Stimulated activated CD4-positive, alpha-beta T cell treated with anti-CD3 and anti-CD28 coated beads, Interleukin-1b, Interleukin-23, amount 100 ng/mL, for 48 hours (primary cell): ENCODE measurements at places on chromosomes 12 and 14.
A peak's percentile ranks its signal among the peaks of the same experiment; 100 is the strongest.

- DNase-seq = no peak
Measured at GRCh38 chr14:96442355-96442754, 50.4 kb downstream of the AK7 start.

- no peak for DNase-seq
Measured at GRCh38 chr12:95126736-95127135, 53.3 kb upstream of the NR2C1 start.

DNA sequence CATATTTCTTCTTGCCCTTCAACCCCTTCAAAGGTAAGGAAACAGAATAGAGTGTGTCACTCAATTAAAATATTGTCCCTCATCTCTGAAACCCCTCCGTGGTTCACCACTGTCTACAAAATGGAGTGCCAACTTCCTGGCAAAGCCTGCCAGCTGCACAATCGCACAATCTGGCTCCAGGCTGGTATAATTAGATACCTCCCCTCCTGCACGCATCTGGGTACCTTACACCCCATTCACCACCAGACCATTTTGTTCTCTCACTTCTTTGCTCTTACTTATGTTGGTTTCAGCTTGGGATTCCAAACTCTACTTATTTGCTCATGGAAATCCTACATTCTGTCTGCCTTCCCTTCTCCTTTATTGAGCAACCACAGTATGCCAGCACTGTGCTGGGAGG lies 314.9 kb downstream of the NUAK1 start:
- DNase-seq = no peak

DNA sequence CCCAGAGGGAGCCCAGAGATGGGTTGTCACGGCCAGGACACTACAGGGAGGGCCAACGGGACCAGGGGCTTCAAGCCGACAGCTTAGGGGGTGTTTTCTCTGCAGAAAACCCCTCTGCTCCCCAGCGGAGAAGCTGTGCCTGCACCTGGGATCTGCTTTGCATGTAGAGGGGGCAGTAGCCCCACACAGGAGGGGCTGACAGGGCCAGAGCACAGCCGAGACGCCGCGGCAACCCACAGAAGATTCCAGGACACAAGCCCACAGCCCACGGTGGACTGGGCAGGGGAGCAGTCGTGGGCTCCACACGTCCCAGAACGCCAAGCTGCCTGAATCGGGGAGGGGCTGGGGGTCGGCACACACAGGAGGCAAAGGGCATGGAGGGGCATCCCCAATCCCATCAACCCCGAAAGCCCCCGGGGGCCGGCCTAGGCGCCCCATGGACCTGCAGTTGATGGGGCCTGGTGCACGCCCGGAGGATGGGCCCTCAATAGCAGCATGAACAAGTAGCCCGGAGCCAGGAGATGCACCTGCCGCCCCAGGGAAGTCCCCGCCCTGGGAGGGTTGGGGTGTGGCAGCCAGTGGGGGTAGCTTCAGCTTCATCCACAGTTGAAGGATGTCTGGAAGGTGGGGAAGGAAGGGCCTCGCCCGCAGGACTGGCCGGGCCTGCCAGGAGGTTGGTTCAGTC lies 30.5 kb upstream of the TMEM179 start:
- DNase-seq = no peak

DNA sequence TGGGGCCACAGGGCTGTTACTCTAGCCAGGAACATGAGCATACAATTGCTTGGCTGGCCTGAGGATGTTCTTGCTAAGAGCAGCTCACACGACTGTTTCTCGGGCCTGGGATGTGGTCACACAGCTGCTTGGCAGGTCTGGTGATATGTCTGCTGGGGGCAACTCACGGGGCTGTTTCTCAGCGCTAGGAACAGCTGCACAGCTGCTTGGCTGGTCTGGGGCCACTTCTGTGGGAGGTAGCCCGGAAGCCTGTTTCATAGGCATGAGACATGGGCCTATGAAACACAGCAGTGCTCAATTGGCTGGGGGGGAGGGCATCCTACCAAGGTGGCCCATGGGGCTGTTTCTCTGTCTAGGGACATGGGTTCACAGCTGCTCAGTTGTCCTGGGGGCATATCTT lies 73.4 kb upstream of the DDHD1 start:
- DNase-seq = no peak

GRCh38 chr12:72982356-72982755 lies 710.2 kb downstream of the TRHDE start:
- no peak for DNase-seq

- DNase-seq = no peak
Measured at GRCh38 chr14:105123064-105123665, 45.4 kb downstream of the JAG2 start.

GRCh38 chr12:105575235-105575634 lies 244.7 kb downstream of the C12orf75 start:
- no peak for DNase-seq

GRCh38 chr14:21652209-21652808 lies 1.3 kb upstream of the OR4E2 start:
- DNase-seq = no peak

DNA sequence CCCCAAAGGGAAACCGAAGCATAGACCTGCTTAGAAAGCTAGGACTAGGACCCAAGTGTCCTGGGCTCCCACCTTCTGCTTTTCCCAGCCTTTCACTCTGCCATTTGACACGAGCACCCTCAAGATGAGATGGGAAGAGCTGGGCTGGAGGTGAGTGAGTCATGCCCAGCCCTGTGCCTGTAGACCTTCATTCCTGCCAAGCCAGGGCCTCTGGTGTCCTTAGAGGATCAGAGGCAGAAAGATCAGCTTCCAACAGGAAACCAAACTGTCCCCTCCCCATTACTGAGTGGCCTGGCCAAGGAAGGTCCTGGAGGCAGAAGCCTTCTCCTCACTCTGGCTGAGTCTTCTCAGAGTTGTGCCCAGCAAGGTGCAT lies 3.5 kb downstream of the TMEM63C start:
- DNase-seq = no peak

DNA sequence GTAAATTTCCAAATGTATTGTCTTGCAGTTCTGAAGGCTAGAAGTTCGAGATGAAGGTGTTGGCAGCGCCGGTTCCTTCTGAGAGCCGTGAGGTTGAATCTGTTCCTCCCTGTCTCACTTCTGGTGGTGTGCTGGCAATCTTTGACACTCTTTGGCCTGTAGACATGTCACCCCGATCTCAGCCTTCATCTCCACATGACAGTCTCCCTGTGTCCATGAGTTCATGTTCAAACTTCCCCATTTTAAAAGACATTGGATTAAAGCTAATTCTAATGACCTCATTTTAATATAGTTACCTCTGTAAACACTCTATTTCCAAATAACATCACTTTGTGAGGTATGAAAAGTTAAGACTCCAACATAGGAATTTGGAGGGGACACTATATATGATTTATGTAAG lies 4.1 kb upstream of the RBM19 start:
- DNase-seq = no peak

- no peak for DNase-seq
Measured at GRCh38 chr12:5562581-5562980, 130.7 kb downstream of the NTF3 start.

DNA sequence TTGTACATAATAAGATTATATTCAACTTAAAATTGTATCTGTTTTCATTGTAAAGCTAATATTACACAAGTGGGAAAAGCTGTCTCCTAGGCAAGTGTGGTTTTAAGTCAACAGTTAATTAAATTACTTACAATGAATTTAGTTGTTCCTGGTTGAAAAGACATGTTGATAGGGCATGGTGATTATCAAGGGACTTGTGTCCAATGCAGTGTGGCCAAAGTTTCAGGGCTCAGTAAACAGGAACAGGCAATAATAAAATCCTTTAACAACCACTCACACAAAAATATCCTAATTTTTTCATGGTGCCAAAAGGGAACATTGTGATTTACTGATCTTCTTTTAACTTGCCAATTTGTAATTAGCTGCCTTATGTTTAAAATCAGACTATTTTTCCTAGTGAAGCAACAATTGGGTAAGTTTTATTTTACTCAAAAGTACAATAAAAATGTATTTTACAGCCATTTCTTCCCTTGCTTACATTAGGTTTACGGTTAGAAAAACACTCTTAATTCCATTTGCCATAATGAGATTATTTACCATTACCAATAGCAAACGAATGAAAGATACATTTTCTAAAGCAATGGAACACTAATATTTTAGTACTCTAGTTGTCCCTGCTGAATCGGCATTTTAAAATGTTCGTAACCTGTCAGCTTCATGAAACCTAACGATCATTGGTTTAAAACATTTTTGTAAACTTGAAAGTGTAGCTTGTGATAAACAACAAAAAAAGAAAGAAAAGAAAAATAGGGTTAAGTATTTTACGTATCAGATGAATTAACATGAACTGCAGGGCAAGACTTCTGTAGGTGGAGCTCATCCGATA lies 1.8 kb upstream of the WNK1 start:
- no peak for DNase-seq

GRCh38 chr14:32417956-32418552 lies 89.0 kb downstream of the AKAP6 start:
- DNase-seq = no peak

DNA sequence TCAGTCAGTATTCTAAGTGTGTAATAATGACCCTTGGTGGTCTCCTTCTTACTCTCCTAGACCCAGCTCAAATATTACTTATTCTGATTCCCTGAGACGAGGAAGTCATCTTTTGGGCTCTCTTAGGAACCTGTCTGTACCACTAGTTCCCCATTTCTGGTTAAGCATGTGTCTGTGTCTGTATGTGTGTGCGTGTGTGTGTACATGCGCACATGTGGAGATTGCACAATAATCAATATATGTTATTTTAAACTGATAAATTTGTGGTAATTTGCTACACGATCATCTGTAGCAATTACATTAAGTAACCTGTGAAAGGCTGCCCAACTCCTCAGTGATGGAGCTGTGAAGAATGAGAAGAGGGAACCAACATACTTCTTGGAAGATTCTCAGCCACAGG lies 132.2 kb downstream of the ASCL4 start:
- no peak for DNase-seq

DNA sequence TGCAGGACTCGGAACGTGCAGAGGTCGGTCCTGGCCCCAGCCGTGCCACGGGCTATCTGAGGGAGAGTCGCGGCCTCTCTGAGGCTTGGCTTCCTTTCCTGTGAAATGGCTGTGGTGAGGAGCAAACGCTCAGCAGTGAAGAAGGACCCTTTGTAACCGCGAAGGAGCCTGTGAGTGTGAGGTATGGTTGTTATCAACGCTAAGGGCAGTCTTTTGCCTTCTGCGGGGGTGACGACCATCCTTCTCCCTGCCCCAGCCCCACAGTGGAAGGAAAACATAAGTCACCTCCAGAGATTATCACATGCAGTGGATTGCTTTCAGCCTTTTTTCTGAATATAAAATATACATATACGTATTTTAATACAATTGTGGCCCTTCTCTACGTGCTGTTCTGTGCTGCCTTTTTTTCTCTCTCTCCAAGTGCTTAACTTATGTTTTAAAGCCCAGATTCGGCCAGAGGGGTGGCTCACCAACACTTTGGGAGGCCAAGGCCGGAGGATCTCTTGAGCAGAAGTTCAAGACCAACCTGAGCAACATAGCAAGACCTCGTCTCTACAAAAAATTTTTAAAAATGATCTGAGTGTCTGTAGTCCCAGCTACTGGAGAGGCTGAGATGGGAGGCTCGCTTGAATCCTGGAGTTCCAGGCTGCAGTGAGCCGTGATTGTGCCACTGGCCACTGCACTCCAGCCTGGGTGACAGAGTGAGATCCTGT lies 17.4 kb downstream of the TAMALIN start:
- DNase-seq = no peak

GRCh38 chr14:101827286-101827685 lies 65.8 kb downstream of the PPP2R5C start:
- DNase-seq = no peak

DNA sequence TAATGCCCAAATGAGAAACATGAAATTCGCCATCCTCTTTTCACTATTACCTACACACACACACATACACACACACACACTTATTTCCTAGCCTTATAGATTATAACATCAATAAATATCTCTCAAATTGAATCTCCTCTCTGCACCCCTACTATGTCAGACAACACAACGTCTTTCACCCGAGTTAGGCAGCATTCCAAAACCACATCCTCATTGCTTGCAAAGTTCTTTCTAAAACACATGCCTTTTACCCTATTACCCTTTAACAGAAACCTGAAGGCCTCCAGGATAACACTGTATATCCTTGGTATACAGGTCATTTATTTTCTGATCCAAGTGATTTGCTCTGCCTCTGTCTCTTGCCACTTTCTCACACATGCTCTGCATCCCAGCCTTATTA lies 56.3 kb downstream of the KCNH5 start:
- no peak for DNase-seq

GRCh38 chr12:113420996-113421595 lies 1.1 kb upstream of the SDSL start:
- DNase-seq = no peak

DNA sequence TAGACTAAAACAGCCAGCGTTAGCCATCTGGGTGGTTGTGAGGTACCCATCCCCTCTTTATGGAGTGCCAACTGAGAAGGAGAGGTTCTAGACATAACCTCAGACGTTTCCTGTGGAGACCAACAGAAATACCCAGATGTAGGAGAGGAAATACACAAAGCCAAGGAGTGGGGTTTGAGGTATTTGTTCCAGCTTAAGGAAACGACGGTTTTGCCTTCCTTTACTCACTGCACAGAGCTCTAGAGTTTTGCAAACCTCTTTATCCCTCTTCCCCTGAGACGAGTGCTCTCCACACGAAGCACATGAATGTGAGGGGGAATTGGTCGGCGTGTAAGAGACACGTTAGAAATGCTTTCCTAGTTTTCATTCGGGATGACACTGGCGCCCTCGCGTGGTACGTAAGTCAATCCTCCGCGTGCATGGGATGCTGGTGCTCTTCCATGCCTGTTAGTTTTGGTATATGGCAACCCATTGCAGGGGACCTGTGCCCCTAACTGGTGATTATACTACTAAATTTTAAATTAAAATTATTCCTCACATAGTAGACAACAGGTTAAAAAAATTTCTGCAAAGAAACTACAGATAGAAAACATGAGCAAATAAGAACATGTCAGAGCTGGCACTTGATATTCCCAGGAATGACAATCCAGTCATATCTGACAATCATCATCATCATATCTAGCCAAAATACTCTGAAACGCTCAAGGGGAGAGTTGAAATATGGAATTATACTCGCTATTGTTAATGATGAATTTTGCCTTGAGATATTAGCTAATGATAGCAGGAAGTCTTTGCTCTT lies 121.7 kb downstream of the PPM1H start:
- DNase-seq = peak; percentile 30

- no peak for DNase-seq
Measured at GRCh38 chr12:24499151-24500146, 449.5 kb downstream of the BCAT1 start.

DNA sequence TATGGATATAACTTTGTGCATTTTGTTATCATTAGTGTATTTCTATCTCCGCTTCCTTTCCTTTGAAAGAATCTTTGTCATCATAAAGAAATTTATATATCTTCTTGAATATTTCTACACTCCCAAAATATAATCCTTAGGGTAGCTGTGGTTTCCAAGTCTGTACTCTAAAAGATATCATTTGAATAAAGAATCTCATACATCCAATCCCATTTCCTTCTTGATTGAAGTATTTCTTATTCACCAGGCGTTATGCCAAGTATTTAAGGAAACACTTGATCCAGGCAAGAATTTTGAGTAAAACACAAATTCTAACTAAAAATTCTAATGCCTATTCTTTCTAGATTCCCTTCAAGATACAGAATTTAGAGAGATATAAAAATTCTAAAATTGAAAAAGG lies 821.8 kb downstream of the GALC start:
- DNase-seq = no peak

GRCh38 chr14:28542040-28542439 lies 224.5 kb upstream of the FOXG1 start:
- DNase-seq = no peak

GRCh38 chr12:3236345-3237187 lies 159.4 kb downstream of the TSPAN9 start:
- peak; percentile 41 for DNase-seq

- no peak for DNase-seq
Measured at GRCh38 chr12:68762691-68763090, 16.7 kb downstream of the SLC35E3 start.
